Naive thymus-derived CD8-positive, alpha-beta T cell (primary cell): ENCODE measurements at places on chromosomes 6 and 20. TPM values are rescaled to one million over a fixed set of nuclear protein-coding genes. Genes with fewer than 3 reads are reported as not detected.

- no peak for DNase-seq
- H3K4me3 ChIP-seq, result no peak overlapping the region
These were observed 45.2 kb downstream of the OSTM1 start for GRCh38 chr6:108029226-108029921.

DNA sequence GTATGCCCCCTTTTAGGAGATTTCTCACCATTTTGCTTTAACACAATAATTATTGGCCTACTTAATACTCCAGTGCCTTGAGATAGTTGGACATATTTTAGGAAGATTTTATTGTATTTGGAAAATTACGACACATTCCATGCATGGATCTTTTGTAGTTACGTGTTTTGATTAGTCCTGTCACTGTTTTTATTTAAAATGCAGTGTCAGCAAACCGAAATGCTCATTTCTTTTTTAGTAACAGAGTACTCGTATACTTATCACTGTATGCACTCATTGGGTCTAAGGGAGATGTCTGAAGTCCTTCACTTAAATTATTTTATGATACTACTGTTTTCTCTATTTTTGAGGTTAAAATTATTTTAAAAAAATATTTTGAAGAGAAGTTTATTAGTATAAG is 153.8 kb downstream of the QKI start:
- peaks cover 8% of the 10 kb centered on the region for H3K36me3 ChIP-seq
- DNase-seq, result no peak
- H3K27ac ChIP-seq, result no peak overlapping the region
- H3K27me3 ChIP-seq, result no peaks in the 10 kb centered on the region

EPB41L1 gene
- 0.36 TPM for total RNA-seq

DNA sequence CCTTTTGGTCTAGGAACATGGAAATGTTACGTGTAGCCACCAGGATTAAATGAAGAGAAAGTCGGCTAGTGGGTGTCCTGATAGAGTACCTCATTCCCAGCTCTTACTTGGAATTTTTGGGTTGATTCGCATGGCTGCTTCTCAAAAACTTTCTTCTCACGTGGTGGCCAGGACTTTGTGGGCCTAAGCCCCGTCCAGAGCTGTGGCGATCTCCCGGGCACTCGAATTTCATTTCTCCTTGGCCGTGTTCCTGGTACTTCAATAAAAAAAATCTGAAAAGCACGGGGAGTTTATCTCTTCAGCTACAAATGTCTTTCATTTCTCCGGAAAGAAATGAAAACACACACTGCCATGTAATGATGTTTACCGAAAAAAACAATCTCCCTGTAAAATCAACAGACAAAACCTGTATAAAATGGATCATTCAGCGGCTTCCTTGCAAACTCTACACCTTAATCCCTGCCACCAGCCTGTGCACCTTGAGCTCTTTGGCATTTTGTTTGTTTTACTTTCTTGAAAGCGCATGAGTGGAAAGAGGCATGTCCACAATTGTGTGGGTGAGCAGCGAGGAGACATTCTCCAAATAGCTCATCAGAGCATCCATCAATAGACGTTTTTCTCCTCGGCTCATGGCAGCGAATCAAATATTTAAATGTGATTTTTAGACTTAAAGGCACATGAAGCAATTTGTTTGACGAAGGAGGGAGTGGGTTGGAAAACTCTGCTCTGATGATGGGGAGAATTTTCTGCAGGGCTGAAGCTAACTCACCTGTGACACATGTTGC is 173.1 kb downstream of the TFAP2C start:
- no peaks in the 10 kb centered on the region for H3K4me1 ChIP-seq
- H3K27ac ChIP-seq, result no peak overlapping the region
- H3K36me3 ChIP-seq, result no peaks in the 10 kb centered on the region
- no peak overlapping the region for H3K4me3 ChIP-seq
- peaks cover 23% of the 10 kb centered on the region for H3K27me3 ChIP-seq

TMEM217 gene
- total RNA-seq, result 0.42 TPM

DNA sequence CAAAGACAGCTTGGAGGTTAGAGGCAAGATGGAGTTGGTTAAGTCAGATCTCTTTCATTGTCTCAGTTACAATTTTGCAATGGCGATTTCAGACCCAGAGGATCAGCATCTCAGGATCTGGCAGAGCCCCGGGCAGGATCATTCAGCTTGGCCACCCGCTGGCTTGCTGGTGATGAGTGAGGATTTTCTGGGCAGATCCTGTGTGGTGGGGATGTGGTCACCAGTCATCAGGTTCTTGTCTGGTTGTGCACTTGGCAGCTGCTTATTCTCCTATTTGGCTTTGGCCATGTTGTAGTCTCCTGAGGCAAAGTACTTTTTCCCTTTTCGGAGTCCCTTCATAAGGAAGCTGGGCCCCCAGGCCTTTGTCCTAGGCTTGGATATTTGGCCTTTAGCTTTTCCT is 953.9 kb downstream of the KIF16B start:
- no peaks in the 10 kb centered on the region for H3K4me1 ChIP-seq
- no peaks in the 10 kb centered on the region for H3K27me3 ChIP-seq
- no peak overlapping the region for H3K27ac ChIP-seq
- no peak overlapping the region for H3K4me3 ChIP-seq
- H3K36me3 ChIP-seq, result peaks cover 4% of the 10 kb centered on the region

DNA sequence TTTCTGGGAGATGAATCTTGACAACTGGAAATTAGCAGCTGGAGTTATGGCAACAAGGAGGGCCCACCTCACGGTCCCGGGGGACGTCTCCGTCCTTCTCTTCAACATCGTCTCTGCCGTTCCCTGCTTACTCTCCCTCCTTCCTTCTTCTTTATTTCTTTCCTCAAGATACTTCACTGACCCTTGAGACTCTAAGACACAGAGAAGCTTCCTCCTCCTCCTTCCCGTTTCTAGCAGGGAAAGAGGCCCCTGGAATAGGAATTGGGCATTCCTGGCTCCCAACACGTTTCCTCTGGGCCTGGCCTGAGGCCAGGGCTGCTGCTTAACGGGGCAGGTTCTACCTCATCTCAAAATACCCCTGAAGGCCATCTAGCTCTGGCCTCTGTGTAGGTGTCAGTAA is 189.9 kb upstream of the GMDS start:
- no peaks in the 10 kb centered on the region for H3K27me3 ChIP-seq
- no peak overlapping the region for H3K4me3 ChIP-seq
- DNase-seq, result no peak
- no peaks in the 10 kb centered on the region for H3K4me1 ChIP-seq

- H3K4me3 ChIP-seq, result peak overlapping the region; percentile 21
- peaks cover 22% of the 10 kb centered on the region for H3K4me1 ChIP-seq
- H3K36me3 ChIP-seq, result no peaks in the 10 kb centered on the region
These were observed 96.0 kb upstream of the CNKSR3 start for GRCh38 chr6:154606457-154606856.

DNA sequence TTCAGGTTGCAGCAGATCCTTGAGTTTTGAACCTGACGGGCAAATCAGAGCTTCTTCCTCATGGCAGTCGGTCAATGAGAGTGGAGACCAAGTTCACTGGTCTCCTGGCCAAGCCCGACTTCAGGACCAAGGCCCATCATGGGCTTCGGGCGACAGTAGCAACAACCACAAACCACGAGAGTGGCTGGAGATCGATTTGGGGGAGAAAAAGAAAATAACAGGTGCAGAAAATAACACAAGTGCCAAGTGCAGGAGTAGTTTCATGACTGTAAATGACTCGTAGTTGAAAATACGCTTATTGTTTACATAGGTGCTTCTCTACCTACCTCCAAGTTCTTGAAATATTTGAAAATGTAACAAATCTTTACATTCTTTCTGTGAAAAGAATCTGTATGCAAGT is 56.1 kb downstream of the DCBLD1 start:
- no peaks in the 10 kb centered on the region for H3K36me3 ChIP-seq
- no peaks in the 10 kb centered on the region for H3K4me1 ChIP-seq
- DNase-seq, result no peak
- no peak overlapping the region for H3K27ac ChIP-seq
- H3K4me3 ChIP-seq, result no peak overlapping the region
- peaks cover 6% of the 10 kb centered on the region for H3K27me3 ChIP-seq

DNA sequence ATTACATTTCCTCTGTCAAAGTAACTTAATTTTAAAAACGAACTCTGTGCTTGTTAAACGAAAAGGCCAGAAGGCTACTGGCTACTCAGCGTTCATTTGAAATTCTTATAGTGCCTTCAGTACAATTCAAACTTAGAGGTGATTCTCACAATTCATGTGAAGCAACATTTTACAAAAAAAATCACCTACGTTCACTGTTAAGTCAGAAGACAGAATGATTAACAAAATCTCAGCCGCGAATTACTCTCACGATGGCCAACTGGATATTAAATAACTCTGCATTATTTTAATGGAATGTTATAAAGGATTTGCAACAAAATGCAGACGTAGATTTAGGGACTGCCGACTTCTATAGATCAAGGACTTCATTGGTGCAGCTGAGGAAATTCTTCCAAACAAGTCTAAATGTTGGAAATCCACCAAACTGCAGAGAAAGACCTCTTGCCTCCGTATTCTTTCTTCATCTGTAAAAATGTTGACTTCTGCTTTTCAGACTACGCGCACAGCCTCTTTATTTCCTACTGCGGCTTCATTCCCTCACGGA is 1.6 kb upstream of the QKI start:
- peak overlapping the region; percentile 90 for H3K4me3 ChIP-seq
- no peaks in the 10 kb centered on the region for H3K27me3 ChIP-seq
- DNase-seq, result no peak
- peaks cover 32% of the 10 kb centered on the region for H3K4me1 ChIP-seq
- peak overlapping the region; percentile 92 for H3K27ac ChIP-seq

DNA sequence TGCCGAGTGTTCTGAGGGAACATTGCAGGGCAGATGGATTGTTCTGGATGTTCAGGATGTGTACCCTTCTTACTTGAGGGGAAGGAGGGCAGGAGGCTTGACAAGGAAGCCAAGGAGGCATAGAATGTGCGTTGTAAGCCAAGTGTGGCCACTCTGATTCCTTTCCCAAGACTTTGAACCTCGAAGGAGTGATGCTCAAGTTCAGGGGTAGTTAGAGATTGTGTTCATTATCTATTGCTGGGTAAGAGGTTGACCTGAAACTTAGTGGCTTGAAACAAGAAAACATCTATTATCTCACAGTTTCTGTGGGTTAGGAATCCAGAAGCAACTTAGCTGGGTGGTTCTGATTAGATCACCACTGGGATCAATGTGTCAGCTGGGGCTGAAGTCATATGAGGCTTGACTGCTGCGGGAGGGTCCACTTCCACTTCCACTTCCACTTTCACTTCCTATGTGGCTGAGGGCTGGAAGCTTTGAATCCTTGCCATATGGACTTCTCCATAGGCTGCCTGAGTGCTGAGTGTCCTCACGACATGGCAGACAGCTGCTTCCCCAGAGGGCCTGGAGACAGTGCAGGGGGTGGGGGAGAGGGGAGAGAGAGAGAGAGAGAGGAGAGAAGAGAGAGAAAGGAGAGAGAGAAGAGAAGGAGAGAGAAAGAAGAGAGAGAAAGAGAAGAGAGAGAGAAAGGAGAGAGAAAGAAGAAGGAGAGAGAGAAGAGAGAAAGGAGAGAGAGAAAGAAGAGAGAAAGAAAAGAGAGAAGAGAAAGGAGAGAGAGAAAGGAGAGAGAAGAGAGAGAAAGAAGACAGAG is 6.9 kb upstream of the CD40 start:
- peaks cover 24% of the 10 kb centered on the region for H3K27me3 ChIP-seq
- no peak for DNase-seq
- H3K4me1 ChIP-seq, result no peaks in the 10 kb centered on the region
- no peak overlapping the region for H3K27ac ChIP-seq
- no peaks in the 10 kb centered on the region for H3K36me3 ChIP-seq
- no peak overlapping the region for H3K4me3 ChIP-seq

DNA sequence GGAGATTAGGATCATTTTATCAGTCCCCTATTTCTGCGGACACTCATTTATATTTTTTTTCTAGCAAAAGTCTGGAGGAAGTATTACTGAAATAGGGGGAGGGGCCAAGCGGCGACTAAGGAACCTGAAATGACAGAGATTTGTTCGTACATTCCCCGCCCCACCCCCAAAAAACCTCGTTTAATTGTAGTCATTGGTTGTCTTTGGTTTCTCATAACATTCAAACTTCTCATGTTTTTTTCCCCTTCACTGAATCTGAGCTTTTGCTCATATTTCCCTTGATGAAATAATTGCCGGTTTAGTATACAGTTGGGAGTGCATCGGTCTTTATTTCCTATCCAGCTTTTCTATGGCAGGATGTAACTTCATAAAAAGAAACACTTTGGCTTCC is 768 bp upstream of the FYN start:
- peak; percentile 53 for DNase-seq
- peaks cover 29% of the 10 kb centered on the region for H3K4me1 ChIP-seq
- H3K4me3 ChIP-seq, result peak overlapping the region; percentile 100

PNPLA1 gene
- total RNA-seq, result not detected

DNA sequence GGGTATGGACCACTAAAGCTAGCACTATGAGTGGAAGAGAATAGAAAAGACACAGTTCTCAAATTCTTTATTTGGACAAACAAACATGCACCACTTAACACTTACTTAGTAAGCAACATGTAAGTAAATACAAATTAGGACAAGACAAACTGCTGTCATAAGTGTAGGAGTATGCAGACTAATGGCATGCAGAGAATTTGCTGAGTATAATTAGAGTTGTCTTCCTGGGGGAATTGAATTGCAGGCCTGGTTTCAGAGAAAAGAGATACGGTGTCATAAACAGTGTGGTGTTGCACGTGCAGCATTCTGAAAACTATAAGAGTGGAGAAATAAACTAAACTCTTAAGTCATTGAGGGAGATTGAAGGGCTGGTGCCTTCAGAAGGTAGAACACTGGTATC is 125.2 kb upstream of the EYA4 start:
- H3K36me3 ChIP-seq, result no peaks in the 10 kb centered on the region
- DNase-seq, result no peak
- H3K4me1 ChIP-seq, result no peaks in the 10 kb centered on the region

DNA sequence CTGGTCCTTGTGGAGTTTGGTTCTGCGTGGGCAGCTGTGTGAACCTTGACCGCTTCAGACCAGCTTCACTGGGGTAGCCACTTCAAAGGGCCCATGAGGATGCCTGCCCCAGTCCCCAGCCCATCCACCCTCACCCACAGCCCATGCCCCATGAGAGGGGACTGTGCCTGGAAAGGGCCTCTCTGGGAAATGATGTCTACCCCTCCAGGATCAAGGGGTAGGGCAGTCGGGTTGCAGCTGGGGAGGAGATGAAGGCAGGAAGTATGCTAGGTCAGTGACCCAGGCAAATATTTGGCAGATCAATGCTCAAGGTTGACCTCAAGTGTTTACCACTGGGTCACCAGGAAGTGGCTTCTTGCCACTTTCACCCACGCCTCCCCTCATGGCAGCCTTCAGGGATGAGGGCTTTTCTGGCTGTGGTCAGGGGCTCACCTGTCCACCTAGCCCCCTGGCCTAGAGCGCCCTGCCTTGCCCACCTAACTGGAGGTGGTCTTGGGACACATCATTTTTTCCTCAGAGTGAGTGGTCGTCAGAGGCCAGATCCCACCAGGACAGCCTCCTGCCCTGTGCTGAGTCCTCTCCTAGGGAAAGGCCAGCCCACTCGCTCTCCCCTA is 109.5 kb downstream of the SNX5 start:
- peaks cover 18% of the 10 kb centered on the region for H3K27me3 ChIP-seq
- H3K27ac ChIP-seq, result no peak overlapping the region
- DNase-seq, result no peak
- peak overlapping the region; percentile 48 for H3K4me3 ChIP-seq
- peaks cover 2% of the 10 kb centered on the region for H3K36me3 ChIP-seq

- no peaks in the 10 kb centered on the region for H3K4me1 ChIP-seq
- H3K4me3 ChIP-seq, result no peak overlapping the region
- peaks cover 27% of the 10 kb centered on the region for H3K27me3 ChIP-seq
These were observed 49.2 kb upstream of the FOXC1 start for GRCh38 chr6:1560281-1561058.
